ENCODE measurements at places on chromosomes 3 and 15.

- no peak for DNase-seq
Observed at GRCh38 chr3:194936659-194937058, 251.0 kb downstream of the FAM43A start.

DNA sequence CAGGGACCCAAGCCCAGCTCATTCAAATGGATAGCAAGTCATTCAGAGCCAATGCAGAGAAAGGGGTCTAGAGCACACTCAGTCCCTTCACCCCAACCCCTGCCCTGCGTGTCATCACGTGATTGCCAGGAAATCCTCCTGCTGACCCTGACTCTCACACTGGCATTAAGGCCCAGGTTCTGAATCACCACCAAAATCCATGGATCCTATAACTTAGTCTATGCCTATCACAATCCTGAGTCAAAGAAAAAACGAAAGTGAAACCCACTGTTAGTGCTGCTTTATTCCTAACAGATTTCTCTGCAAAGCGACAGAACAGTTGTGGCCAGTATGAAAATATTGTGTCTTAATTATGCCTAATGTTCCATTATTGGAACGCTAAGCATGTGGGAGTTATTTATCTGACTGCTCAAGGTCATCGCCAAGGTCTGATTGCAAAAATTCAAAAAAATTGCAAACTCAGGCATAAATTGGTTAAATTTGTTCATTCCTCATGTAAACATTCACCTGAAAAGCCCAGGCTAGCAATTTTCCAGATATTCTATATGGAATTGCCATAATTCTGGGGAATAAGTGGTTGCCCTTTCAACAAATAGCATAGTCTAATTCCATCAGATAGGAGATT, 108.7 kb upstream of the EIF1B start:
- DNase-seq: no peak

DNA sequence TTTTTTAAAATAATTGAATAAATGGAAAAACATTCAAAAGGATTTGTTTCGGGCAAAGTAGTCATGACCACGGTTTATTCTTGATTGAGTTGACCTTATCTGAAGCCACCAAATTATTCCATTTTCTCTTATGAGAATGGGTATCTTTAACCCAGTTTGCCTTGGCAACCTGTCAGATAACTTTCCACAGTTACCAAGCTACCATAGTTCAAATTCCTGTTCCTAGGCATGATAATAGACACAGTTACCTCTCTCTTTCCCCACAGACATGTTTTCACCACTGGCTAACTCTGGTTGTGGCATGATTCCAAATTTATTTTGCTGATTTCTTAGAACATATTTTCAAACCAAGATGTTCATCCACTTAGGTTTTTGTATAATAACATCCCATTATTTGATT, 84.9 kb downstream of the NECTIN3 start:
- no peak for DNase-seq

DNA sequence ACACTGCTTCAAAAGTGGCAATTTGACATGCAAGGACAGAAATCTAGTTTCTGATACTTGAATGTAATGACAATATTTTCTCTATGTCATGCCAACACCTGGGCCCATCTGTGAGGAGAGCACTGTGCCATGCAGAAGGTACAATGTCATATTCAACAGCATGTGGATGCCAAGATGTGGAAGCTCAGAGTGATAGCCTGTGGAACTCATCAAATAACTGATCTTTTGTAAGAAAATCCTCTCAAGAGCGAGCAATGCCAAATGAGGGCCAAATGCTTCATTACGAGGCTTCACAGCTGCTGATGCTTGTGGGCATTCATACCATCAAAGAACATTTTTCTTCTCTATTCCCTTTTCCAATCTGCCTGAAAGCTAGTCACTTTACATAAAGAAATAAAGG, 95.1 kb downstream of the ROBO1 start:
- no peak for DNase-seq

GRCh38 chr3:58158442-58159153, 52.2 kb downstream of the DNASE1L3 start:
- DNase-seq: no peak

- DNase-seq: no peak
Observed at GRCh38 chr15:94290730-94291129, 59.4 kb downstream of the MCTP2 start.

GRCh38 chr15:95520511-95520910, 810.0 kb upstream of the NR2F2 start:
- no peak for DNase-seq

- DNase-seq: no peak
Observed at GRCh38 chr3:72120039-72120438, 335.1 kb upstream of the PROK2 start.

- DNase-seq: no peak
Observed at GRCh38 chr3:97763586-97764406, 762 bp upstream of the ARL6 start.

DNA sequence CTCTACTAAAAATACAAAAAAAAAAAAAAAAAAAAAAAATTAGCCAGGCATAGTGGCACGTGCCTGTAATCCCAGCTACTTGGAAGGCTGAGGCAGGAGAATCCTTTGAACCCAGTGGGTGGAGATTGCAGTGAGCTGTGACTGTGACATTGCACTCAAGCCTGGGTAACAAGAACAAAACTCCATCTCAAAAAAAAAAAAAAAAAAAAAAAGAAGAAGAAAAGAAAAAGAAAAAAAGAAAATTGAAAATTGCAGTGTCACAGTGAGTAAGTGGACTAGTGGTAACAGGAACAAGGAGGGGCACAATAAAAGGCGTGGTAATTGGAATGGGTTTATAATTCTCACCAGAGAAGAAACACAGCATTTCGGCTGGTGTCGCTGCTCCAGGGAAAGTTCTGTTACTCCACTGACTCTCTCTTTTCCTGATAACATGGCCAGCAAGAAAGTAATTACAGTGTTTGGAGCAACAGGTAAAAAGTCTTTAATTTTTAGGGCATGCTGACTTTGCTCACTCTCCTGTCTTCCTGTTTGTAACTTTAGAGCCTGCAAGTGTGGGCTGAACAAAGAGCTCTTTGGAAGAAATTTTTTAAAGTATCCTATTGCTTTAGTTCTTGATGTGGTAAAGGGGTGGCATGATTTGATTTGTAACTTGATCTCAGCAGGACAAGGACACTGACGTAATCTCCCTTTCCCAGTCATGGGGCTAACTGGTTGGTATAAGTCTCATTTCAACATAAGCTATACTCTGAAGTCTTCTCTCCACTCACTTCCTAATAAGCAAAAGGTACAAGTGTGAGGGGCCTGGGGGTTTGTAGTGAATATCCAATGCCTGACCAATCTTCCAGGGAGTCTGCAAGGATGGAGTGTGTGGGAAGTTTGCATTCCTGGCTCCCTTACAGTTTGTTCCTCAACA, 22.1 kb upstream of the TRA2B start:
- no peak for DNase-seq

All from activated naive CD4-positive, alpha-beta T cell (primary cell).